Mesenteric fat pad (tissue), 1 donor: ENCODE measurements at places on chromosomes 11 and 22.

DNA sequence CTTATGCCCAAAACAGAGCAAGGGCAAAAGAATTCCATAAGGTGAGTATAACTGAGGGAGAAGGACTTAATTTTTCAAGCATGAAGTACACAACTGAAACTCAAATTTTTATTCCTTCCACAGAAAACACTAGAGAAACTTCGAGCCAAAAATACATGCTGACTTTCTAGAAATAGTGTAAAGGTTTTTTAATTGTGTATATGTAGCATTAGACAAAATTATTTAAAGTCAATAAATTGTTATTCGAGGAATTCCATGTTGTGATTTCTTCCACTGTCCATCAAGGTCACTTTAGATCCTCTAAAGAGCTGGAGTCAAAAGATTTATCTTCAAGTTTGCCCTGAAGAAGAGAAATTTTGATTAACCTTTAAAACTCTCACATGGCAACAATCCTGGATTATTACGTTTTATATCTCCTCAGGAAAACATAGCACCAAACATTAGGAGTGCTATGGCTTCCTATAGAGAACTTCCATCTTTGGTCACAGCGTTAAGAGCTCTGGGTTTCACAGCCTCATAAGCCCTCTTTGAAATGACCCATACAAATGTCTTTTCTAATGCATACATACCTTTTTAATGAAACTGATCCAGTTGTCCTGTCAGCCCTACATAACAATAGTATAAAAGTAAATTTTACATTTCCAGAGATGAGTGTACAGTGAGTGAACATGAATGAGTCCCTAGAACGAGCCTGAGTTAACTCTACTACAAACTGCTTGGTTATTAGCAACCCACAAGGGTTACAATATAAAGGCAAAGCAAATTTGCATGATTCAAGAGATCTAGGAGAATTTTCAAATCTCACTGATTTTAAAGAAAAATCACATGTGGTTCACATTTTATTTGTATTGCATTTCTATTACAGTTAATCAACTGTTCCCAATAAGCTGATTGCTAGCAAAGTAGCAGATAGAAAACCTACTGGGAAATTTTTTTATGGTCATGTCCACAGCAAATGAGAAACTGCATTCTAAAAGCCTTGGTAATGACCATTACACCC is 10.9 kb downstream of the TAF1D start:
- no peak for DNase-seq

DNA sequence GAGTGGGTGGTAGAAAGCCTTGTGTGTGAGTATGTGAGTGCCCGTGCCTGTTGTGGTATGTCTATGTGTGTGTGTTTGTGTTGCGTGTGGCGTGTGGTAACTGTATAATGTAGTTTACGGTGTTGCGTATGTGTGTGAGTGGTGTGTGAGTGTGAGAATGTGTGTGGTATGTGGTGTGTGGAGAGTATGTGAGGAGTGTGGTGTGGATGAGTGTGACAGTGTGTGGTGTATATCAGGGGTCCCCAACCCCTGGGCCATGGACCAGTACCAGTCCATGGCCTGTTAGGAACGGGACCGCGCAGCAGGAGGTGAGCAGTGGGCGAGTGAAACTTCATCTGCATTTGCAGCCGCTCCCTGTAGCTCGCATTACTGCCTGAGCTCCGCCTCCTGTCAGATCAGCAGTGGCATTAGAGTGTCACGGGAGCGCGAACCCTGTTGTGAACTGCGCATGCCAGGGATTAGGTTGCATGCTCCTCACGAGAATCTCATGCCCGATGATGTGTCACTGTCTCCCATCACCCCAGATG is 5.7 kb downstream of the UPK3A start:
- DNase-seq = no peak

- DNase-seq = no peak
These were observed 174.5 kb upstream of the NTM start for GRCh38 chr11:131195661-131196517.

DNA sequence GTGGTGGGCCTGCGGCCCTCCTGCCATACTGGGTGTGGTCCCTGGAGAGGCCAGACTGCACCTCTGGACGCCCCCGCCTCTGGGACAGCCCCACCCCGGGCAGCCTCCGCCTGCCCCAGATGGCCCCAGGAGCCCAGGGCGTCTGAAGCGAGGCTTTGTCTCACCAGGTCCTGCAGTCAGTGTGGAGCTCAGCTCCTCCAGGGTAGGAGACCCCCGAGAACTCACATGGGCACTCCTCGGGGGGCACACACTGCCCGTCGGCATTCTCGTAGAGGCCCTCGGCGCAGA is 10.4 kb downstream of the MUC6 start:
- DNase-seq = no peak

DNA sequence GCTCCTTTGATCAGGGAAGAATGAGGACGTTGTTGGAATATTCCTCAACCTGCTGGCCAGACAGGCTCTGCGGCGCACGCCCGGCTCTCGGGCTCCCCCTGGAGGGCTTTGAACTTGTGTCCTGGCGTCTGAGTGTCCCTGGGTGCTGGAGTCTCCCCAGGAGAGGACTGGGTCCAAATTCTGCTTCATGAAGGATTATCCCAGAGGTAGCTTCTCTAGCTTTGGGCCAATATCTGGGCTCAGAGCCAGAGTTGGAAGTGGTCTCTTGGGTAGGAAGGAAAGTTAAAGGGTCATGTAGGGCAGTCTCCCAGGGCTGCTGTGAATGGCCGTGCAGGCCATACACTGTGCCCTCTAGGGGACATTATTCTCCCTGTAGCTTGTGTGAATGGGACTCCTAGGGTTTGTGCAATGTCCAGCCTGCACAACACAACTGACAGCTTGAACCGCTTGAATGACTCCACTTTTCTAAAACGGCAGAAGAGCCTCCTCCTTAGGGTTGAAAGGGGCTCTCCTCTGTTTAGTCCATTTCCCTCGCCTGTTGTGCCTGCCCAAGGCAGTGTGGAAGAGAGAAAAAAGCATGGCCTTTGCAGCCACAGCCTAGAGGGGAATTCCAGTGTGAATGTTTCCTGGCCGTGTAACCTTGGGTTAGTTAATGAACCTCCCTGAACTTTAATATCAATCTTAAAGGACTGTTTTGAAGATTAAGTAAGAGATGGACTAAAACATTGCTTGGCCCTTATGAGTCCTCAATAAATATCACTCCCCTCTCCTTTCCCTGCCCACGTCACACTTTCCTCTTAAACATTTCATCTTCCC is 111.2 kb upstream of the THY1 start:
- DNase-seq = peak; percentile 93

- no peak for DNase-seq
These were observed 39.4 kb downstream of the C22orf31 start for GRCh38 chr22:29022101-29022817.

DNA sequence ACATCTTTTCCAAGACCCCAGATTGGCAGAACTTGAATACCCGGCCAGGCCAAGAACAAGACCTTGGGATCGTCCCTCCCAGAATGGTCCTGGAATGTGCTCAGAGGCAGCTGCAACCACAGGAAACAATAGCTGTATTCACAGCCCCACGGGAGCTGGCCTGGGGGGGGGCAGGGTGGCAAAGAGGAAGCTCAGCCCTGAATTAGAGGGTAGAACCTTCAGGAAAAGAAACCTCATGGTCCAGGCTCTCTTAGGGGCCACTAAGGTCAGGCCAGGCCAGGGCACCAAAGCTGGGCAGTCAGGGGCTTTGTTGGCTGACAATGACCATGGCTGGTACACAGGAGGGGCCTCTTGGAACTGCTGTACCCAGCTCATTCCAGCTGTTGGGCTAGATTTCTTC is 17.3 kb downstream of the RPL27A start:
- DNase-seq = no peak

GRCh38 chr22:47369020-47369419 is 606.6 kb downstream of the TBC1D22A start:
- peak; percentile 51 for DNase-seq

- DNase-seq = no peak
These were observed 16.1 kb upstream of the EXPH5 start for GRCh38 chr11:108609682-108610081.

DNA sequence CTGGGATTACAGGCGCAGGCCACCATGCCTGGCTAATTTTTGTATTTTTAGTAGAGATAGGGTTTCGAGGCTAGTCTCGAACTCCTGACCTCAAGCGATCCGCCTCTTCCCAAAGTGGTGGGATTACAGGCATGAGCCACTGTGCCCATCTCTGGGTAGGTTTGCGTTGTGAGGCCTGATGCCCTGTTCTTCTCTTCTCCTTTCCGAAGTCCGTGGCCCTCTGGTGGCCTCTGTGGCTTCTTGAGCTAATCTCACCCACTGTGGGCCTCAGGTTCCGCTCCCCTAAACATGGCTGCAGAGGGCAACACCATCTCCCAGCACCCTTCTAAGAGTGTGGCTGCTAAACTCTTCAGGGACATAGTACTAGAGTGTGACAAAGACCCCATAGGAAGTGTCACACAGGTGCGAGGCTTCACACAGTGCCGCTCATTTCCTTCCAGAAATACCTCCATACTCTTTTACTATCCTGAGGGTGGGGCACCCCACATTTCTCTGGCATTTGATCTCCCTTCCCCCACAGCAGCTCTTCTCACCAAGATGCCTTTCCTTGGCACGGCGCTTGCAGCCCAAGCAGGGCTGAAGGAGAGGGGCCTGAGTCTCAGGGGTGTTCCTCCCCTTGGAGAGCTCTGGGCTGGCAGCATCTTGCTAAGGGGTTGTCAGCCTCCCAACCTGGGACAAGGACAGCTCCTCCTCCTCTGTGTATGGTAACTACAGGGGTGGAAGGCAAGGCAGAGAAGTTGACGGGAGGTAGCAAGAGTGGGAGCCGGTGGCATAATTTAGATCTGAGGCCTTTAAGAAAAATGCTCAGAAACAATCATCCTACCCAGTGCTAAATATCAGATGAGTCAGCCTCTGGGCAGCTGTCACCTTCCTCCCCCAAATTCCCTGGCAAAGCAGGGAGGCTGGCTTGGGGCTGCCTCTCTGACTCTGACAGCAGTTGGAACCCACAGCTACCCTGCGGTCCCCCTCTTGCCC is 6.1 kb downstream of the THY1 start:
- DNase-seq = peak; percentile 76

DNA sequence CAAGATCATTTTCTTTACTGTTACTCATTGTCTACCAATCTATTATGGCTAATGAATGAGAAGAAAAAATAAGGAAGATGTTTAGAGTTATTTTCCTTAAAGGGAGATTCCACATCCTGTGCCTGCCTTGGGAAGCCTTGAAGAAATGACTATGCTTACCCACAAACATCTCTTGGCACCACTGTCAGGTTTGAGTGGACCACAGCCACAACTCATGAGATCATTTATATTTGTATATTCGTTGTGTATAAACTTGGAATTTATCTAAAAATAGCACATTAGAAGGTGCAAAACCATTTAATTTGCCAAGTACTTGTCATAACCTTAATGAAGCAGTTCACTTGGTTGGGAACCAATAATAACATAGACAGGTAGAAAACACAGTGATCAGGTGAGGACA is 740.8 kb downstream of the DLG2 start:
- DNase-seq = no peak

GRCh38 chr11:62536301-62536957 is 10.2 kb downstream of the AHNAK start:
- DNase-seq = no peak

DNA sequence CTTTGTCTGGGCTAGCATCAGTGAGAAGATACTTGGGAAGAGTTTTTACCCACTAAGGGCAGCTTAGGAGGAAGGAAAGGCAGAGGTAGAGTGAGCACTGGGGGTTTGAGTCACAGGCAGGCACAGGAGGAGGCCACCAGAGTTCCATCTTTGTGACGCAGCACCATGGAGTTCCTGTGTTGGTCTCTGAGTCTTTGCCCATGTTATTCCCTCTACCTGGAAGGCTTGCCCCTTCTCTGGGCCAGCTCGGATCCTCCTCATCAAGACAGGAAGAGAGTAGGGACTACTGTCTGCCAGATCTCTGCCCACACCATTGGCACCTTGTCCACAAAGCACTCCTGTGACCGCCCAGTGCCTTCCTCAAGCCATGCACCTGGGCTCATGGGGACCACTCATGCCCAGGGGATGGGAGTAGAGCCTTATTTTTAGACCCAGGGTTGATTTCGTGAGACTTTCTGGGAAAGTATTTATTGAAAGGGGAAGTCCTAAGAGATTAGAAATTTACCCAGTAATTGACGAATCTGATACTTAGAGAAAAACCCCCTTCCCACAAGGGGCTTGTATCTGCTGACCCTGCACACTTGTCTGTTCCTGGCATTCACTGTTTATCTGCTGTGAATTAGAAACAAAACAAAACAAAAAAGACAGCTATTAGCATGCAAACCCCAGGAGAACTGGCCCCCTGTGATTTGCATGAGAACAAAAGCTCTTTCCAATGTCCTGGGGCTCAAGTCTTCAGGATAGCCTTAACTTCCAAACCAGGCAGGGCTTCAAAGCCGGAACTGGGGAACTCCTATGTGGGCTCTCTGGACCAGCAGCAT is 35.9 kb upstream of the MYEOV start:
- peak; percentile 75 for DNase-seq

- no peak for DNase-seq
These were observed 1.2 kb downstream of the SLC37A4 start for GRCh38 chr11:119029340-119030028.

- no peak for DNase-seq
These were observed 50.0 kb downstream of the FAM168A start for GRCh38 chr11:73547706-73548595.

DNA sequence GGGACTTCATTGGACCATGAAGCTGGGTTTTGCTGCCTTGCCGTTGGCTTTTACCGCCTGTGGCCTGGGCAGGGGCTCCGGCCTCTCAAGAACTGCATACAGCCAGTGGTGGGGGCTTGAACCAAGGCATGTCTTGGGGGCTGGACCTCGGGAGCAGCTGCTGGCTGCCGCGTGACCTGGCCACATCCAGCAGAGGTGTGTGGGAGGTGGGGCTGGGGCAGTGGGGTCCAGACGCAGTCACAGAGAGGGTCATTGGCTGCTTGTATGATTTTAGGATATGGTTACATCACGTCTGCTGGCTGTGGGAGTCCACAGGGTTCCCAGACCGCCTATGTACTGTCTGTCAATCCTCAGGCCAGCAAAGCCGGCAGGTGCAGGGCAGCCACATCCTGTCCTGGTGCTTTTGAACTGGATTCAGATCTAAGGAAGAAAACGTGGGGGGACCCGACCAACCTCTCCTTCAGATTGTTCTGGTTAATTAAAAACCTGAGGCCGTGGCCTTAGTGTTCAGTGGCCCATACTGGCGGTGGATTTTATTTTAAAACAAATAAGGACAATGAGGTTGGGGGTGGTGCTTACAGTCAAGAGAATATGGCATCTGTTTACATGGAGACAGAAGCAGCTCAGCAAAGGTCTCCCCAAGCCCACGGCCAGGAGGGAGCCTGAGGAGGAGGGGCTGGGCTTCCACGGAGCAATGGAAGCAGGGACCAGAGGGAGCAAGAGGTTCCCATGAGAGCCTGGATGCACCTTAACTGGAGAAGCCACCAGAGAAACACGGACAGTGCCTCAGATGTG is 426.0 kb downstream of the TBC1D22A start:
- DNase-seq = peak; percentile 51

- peak; percentile 79 for DNase-seq
These were observed 5.3 kb downstream of the PHOX2A start for GRCh38 chr11:72238492-72239312.

DNA sequence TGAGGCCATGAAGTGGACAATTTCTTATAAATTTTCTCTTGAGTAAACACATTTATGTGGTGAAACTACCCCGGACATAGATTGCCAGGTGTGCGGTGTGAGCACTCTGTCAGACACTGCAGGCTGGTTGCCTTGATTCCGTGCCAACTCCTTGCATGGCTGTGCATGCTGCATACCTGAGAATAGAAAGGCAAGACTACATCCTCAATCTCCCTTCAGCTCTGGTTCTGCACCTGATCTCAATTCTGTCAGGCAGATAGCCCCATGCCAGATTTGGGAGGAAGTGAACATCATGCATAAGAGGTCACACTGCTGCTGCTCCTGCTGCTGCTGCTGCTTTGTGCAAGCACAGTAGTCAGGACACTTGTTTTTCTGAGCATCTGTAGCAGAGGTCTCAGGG is 42.5 kb upstream of the DEUP1 start:
- no peak for DNase-seq
